ENCODE measurements at places on chromosomes 12 and 14.
A peak's percentile ranks its signal among the peaks of the same experiment; 100 is the strongest.

- no peak for DNase-seq
Observed at GRCh38 chr12:126601184-126602170, 1536.2 kb downstream of the AACS start.

GRCh38 chr14:95043732-95044462 lies 113.4 kb downstream of the DICER1 start:
- DNase-seq, result no peak

GRCh38 chr12:117872546-117873169 lies 96.1 kb downstream of the KSR2 start:
- no peak for DNase-seq

DNA sequence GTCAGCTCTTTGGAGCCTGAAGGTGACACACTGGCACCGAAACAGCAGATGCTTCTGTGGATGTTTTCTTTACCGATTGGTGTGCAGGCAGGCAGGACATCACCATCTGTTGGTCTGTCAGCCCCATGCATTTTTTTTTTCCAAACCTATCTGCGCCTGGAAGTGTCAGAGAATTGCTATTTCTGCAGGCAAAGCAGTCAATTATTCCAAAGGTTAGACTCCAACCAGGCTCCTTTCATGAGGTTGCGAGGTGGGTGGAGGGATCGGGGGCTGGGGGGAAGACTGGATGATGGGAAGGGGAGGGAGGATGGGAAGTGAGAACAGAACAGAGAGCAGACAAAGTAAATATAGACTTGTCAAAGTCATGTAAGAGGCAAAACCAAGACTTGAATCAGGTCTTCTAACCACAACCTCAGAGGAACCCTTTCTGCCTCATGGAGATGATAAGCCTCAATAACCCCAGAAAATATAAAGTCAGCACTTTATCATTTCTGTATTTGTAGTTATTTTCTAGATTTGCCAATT lies 117.7 kb downstream of the OTOGL start:
- DNase-seq, result no peak

GRCh38 chr14:42173206-42173605 lies 566.5 kb downstream of the LRFN5 start:
- DNase-seq, result no peak

- no peak for DNase-seq
Observed at GRCh38 chr14:73780896-73781295, 66.7 kb upstream of the PNMA1 start.

GRCh38 chr12:7207866-7208625 lies 18.6 kb downstream of the PEX5 start:
- no peak for DNase-seq

DNA sequence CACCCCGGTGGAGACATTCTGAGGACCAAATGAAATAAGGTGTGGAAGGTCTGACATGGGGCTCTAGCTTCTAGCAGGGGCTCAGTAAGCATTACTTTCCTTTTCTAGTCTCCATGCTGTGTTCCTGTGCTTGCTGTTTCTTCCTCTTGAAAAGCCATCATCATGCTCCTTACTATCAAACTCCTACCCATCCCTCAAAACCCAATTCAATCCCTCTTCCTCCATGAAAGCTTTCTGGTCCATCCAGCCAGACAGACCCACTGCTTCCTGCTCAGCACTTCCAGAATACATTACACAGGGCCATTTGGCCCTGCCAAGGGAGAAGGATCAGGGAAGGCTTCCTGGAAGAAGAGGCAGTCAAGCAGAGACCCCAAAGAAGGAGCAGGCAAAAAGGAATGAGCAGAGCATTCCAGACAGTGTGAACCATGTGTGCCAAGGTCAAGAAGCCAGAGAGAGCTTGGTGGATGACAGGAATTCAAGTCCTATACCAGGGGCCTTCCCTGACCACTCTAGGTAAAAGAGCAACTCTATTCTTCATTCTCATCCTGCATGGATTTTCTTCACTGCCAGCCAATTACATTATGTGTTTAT lies 59.5 kb downstream of the NUAK1 start:
- no peak for DNase-seq

- DNase-seq, result no peak
Observed at GRCh38 chr14:22554498-22555383, 34.3 kb downstream of the DAD1 start.

DNA sequence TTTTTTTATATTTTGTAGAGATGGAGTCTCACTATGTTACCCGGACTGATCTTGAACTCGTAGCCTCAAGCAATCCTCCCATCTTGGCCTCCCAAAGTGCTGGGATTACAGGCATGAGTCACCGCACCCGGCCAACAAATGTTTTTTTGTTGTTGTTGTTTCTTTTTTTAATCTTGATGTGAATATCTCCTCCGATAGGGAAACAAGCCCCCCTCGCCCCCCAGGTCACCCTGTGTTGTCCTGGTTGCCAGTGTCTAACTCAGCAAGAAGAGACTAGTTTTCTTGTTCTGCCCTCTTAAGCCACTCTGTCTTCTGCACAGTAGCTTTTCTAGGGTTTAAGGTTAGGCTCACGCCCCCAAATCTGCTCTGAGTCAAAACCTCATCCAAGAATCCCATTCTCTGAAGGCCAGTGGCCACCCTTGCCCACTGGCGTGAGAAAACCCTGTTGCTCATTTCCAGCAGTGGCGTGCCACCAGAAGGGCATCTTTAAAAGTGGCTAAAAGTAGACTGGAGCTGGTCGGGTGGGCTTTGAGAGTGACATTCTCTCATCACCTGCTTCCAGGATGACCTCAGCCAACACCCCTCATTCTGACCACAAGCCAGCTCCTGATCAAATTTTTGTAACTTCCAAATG lies 42.7 kb downstream of the C14orf132 start:
- DNase-seq, result no peak

DNA sequence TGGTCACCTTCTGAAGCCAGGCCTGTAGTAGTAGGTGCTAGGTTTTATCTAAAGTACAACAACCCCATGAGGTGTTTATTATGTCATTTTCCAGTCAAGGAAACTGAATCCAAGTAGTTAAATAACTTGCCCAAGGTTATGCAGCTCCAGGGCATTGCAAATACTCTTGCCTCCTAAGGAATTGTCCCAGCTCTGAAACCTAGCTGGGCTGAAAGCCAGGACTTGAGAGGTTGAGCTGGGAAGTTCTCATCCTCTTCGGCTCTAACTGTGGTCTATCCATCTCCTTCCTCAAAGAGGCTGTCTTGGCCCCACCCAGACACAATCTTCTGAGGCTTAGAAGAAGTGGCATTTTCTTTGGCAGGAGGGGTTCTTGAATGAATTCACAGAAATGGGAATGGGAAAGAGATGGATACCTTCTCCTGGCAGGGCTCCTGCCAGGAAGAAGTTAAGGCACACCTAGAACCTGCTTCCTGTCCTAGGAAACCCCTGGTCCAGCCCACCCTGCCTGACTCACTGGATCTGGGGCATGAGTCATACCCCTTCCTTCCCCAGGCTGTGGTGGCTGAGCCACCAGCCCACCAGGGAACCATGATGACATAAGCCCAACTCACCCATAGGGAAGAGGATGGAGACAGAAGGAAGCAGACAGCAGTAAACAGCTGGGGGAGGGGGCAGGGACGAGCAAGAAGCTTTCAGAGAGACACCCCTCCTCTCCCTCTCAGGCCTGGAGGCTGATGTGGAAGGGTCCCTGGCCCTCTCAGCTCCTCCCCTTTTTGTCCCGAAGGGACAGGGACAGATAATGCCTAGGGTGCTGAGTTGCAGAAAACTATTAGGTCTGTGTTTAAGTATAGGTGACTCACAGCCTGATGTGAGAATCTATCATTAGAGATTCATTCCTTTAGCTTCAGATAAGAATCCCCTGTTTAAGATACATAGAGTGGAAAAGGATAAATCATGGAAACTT lies 2.1 kb upstream of the PLEK2 start:
- peak; percentile 52 for DNase-seq

DNA sequence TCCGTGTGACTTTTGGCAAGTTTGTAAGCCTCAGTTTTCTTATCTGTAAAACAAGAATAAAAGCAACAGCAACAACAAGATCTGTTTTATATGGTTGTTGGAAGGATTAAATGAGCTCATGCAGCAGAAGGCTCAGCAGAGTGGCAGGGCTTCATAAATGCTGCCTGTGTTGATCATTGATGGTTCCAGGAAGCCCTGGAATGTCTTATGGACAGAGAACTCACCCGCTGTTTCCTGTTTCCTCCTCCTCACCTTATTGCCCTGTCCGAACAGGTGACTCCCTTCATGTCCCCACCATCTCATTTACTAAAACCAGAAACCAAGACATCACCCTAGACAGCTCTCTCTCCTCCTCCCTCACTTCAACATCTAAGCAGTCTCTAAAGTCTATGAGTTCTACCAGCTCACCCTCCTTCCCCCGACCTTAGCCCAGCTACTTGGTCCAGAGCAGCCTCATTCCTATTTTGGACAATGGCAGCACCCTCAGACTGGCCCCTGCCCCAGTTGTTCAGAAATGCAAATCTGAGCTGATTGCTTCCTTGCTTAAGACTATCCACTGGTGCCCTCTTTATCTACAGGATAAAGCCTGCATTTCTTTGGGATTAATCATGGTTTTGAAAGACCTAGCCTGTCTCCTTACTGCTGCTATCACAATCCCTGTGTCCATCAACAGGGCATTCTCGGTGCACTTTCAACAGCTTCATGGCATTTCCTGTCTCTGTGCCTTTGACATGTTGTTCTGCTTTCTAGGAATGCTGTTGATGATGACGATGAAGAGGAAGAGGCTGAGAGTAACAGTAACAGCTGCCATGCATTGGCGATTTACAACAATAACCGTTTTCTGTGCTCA lies 21.4 kb upstream of the GSG1 start:
- DNase-seq, result no peak

DNA sequence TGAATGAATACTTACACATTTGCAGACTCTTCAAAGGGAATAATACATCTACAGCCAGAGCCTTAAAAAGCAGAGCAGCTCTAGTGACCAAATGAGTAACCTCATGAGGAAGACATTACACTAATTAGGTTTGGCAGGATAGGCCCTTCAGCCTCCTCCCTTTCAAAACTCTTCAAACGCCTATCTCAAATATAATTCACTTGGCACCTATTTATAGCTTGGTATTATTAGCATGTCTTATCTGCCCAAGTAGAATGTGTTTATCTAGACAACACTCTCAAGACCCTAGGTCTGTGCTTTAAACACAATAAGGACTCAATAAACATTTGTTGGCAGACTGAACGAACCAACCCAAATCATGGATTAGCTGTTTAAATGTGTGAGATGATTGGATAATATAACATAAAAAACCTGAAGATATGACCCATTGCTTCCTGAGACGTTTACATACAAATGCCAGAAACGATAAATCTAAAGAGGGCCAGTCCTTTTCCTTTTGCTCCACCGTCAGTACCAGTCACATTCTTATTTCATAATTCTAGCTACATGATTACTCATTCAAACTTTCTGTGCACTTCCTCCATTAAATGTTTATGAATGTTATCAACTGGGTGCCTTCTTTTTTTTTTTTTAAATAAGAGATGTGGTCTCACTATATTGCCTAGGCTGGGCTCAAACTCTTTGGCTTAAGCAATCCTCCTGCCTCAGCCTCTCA lies 123.3 kb downstream of the CEP83 start:
- DNase-seq, result no peak

GRCh38 chr14:34872822-34873588 lies 2.2 kb downstream of the BAZ1A start:
- no peak for DNase-seq

DNA sequence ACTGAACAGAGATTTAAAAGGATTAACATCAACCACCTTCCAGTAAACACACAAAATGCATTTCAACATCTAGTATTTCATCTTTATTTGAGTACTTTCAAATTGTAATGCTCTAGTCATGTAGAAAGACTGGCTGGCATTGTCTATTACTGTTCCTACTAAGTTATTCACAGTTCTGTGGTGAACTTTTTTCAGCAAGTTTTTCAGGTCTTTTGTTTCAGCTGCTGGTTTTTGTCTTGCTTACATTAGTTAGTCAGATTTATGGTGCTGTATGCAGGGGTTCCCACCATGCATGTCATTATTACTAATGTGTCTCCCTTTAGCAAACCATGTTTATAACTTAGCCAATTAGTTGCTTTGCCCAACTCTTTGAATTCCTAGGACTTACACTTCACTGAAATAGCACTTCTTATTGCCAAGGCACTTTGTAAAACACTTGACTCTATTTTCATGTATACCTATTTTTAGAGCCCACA lies 253.4 kb upstream of the KITLG start:
- DNase-seq, result no peak

All from T47D (cell line).